ENCODE measurements at places on chromosomes 4 and X. TPM values are rescaled to one million over a fixed set of nuclear protein-coding genes. Genes with fewer than 3 reads are reported as not detected.

GRCh38 chr4:6799091-6799490 is 16.6 kb downstream of the KIAA0232 start:
- H3K27ac ChIP-seq: no peak overlapping the region
- H3K36me3 ChIP-seq: no peaks in the 10 kb centered on the region
- H3K27me3 ChIP-seq: no peaks in the 10 kb centered on the region
- H3K4me1 ChIP-seq: no peaks in the 10 kb centered on the region
- DNase-seq: no peak

- no peaks in the 10 kb centered on the region for H3K27me3 ChIP-seq
- DNase-seq: no peak
- H3K36me3 ChIP-seq: no peaks in the 10 kb centered on the region
- H3K27ac ChIP-seq: no peak overlapping the region
- no peaks in the 10 kb centered on the region for H3K4me1 ChIP-seq
These were observed 27.9 kb downstream of the TNIP2 start for GRCh38 chr4:2728221-2728620.

DNA sequence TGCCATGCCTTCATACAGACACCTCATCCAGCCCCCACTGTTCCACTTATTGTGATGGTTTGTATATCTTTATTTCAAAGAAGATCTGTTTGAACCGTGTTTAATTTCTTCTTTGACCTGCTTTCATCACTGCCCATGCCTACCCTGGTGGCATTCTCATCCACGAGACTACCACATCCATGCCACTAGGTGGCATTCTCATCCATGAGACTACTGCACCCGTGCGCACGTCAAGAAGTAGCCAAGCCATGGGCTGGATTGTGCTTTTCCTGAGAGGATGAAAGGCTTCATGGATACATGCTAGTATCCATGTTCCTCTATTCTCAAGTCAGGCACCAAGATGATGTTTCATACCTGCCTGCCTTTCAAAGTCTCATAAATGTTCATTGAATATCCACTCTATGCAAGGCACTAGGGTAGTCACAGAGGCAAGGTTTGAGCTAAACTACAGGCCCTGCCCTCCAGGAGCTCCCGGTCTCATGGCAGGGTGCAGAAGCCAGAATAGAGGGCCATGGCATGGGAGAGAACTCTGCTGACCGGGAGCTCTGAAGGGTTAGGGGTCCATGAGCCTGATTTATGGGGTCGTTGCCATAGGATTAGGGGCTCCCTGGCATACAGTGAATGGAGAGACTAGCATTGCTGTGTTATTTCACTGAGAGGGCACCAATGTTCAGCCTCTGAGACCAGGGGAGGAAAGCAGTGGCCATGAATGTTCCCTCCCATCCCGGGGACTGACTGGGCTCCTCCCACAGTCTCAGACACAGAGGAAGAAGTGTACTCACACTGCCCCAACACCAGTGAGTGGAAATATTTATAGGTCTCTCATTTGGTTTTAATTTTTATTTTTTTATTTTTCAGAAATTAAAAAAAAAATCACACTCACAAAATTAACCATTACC is 24.8 kb upstream of the EOLA2 start:
- H3K4me3 ChIP-seq: no peak overlapping the region
- H3K36me3 ChIP-seq: no peaks in the 10 kb centered on the region
- peak; percentile 16 for DNase-seq
- H3K4me1 ChIP-seq: no peaks in the 10 kb centered on the region
- no peaks in the 10 kb centered on the region for H3K27me3 ChIP-seq
- H3K27ac ChIP-seq: no peak overlapping the region

GRCh38 chrX:54044877-54045338 is 635 bp upstream of the PHF8 start:
- no peaks in the 10 kb centered on the region for H3K27me3 ChIP-seq
- H3K27ac ChIP-seq: peak overlapping the region; percentile 65
- no peaks in the 10 kb centered on the region for H3K36me3 ChIP-seq
- DNase-seq: no peak

GRCh38 chrX:30935985-30936384 is 46.9 kb upstream of the TAB3 start:
- H3K4me1 ChIP-seq: no peaks in the 10 kb centered on the region
- no peak for DNase-seq
- no peak overlapping the region for H3K4me3 ChIP-seq
- H3K27ac ChIP-seq: no peak overlapping the region

GRCh38 chr4:1411436-1412375 is 5.5 kb upstream of the NKX1-1 start:
- H3K4me1 ChIP-seq: no peaks in the 10 kb centered on the region
- H3K27me3 ChIP-seq: peaks cover 95% of the 10 kb centered on the region
- DNase-seq: no peak
- no peak overlapping the region for H3K4me3 ChIP-seq

- no peaks in the 10 kb centered on the region for H3K36me3 ChIP-seq
- no peak for DNase-seq
- no peak overlapping the region for H3K4me3 ChIP-seq
These were observed 23.0 kb upstream of the IL13RA2 start for GRCh38 chrX:115040417-115040816.

- no peak for DNase-seq
- H3K27me3 ChIP-seq: no peaks in the 10 kb centered on the region
- H3K4me1 ChIP-seq: peaks cover 50% of the 10 kb centered on the region
- no peaks in the 10 kb centered on the region for H3K36me3 ChIP-seq
- H3K27ac ChIP-seq: peak overlapping the region; percentile 100
These were observed 2.0 kb downstream of the TMEM165 start for GRCh38 chr4:55397520-55398321.

- H3K4me3 ChIP-seq: no peak overlapping the region
- no peak overlapping the region for H3K27ac ChIP-seq
- H3K36me3 ChIP-seq: no peaks in the 10 kb centered on the region
- DNase-seq: no peak
- no peaks in the 10 kb centered on the region for H3K4me1 ChIP-seq
These were observed 219.7 kb upstream of the NDST3 start for GRCh38 chr4:117814277-117815246.

DNA sequence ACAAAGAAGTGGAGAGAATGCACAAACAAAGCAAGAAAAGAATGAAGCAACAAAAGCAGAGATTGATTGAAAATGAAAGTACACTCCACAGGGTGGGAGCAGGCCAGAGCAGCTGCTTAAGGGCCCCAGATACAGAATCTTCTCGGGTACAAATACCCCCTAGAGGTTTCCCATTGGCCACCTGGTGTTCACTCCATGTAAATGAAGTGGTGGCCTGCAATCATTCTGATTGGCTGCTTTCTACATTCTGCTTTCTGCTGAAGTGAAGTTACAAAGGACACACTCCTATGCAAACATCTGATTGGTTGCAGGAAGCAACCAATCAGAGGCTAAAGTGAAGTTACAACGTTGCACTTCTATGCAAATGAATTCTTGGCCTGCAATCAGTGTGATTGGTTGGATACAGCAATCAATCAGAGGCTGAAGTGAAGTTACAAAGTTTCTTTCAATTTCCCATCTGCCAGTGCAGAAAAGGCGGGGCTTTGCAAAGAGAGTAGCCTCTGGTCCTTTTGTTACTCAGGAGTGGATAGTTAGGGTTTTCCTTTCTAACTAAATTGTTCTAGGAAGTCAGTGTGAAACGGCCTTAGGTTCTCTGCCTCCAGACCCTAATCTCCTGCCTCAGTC is 19.0 kb upstream of the GPC4 start:
- H3K36me3 ChIP-seq: no peaks in the 10 kb centered on the region
- no peak overlapping the region for H3K27ac ChIP-seq
- peaks cover 4% of the 10 kb centered on the region for H3K27me3 ChIP-seq
- no peak for DNase-seq

Gene CCSER1
- 4.4 TPM for total RNA-seq

Gene NEUROG2
- not detected for total RNA-seq

Gene GRID2
- 0.63 TPM for total RNA-seq

Gene CXCL11
- total RNA-seq: not detected

Gene FAT1
- total RNA-seq: 85.2 TPM
